ENCODE measurements at places on chromosomes 1 and 21.

GRCh38 chr1:108717774-108718316 lies 5.1 kb downstream of the FNDC7 start:
- DNase-seq, result no peak

DNA sequence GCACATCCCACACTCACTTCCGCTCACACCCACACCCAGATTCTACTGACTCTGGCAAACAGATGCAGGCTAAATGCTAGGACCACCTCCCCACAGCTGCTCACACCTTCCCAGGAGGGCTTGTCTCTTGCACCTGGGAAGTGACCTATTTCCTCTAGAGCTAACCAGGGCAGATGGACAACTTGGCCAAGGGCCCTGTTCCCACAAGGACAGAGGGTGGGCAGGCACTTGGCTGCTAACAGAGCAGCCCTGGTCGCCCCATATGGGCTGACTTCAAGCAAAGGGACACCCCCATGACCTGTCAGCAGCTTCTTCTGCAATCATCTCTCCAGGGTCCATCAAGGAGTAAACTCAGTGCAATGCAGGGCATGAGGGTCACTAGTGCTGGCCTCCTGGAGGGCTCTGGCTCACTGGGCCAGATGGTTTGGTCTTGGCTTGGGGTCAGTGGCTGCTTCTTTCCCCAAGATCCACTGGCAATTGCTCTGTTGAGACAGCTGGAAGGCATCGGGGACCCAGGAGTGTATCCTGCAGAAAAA lies 641.5 kb downstream of the PLPP3 start:
- DNase-seq, result no peak

DNA sequence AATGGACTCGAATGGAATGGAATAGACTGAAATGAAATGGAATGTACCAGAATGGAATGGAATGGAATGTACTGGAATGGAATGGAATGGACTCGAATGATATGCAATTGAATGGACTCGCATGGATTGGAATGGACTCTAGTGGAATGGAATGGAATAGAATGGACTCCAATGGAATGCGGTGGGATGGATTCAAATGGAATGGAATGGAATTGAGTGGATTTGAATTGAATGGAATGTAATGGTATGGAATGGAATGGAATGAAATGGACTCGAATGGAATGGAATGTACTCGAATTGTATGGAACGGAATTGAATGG lies 99.6 kb upstream of the FBXO28 start:
- DNase-seq, result no peak

DNA sequence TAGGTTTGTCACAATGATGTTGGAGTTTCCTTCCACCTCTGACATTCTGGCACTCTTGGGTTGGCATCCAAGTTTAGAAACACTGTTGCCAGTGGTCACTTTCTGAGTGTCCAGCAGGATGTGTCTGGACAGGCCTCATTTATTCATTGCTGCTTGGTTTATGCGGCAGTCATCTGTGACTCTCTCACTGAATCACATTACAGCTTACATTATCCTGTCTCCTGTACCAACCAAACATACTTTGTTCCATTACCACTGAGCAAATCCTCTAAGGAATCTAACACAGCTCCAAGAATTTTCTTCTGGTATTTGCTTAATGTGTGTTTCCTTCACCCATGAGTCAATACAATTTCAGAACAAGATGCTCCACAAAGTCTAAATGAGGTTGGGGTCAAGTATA lies 19.9 kb downstream of the SGIP1 start:
- DNase-seq, result peak; percentile 20

DNA sequence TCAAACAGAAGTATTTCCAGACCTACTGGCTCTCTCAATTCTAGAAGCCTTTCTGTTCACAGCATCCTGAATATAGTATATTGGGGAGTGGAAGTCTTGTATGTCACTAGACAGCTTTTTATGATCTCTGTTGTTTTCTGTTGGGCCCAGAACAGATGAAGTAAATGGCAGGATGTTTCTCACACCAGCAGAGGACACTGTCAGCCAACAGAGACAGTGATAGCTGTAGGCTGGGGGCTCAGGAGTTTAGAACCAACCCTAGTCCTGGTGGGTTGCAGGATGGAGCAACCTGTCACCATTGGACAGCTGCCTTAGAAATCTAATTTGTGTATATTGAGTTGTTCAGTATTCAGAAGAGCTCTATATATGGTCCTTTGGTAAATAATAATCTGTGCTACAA lies 16.9 kb downstream of the AGO1 start:
- DNase-seq, result no peak

GRCh38 chr1:40739455-40740008 lies 44.1 kb upstream of the KCNQ4 start:
- peak; percentile 9 for DNase-seq

GRCh38 chr1:42332877-42333276 lies 2.2 kb downstream of the FOXJ3 start:
- no peak for DNase-seq

DNA sequence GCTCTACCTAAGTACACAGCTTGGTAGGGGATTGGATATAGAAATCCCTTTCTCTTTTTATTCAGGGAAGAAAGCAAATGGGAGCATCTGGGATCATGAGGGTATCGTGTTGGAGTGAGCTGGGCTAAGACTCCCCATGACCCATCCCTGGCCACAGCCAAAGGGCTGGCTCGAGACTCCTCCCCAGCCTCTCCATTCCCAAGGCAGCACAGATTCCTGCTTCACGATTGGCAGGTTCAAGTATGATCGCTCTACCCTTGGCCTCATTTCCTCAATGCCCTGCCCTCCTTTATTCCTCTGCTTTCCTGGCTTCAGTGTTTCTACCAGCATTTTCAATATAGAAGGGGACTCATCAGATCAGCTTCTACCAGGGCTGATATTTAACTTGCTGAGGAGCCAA lies 89.7 kb downstream of the ATP1A1 start:
- no peak for DNase-seq

DNA sequence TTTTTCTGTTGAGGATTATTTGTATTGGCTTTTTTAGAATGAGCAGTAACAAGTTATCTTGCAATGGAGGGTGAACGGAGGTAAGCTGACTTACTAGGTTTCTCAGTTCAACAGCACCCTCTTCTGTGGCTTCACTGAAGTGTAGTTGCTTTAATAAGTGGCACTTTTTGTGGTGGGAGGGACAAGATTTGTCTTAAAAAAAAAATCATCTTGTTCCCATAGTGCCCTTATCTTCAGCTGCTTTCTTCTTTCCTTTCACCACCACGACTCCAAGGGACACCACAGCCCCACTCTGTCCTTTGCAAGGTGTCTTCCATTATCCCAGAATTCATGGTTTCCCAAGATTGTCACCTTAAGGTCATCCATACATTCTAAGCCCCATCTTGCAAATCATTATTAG lies 92.9 kb downstream of the PIGK start:
- peak; percentile 65 for DNase-seq

GRCh38 chr1:222644636-222644980 lies 26.7 kb downstream of the MIA3 start:
- DNase-seq, result no peak

- no peak for DNase-seq
Observed at GRCh38 chr1:109137958-109138357, 24.0 kb downstream of the ELAPOR1 start.

DNA sequence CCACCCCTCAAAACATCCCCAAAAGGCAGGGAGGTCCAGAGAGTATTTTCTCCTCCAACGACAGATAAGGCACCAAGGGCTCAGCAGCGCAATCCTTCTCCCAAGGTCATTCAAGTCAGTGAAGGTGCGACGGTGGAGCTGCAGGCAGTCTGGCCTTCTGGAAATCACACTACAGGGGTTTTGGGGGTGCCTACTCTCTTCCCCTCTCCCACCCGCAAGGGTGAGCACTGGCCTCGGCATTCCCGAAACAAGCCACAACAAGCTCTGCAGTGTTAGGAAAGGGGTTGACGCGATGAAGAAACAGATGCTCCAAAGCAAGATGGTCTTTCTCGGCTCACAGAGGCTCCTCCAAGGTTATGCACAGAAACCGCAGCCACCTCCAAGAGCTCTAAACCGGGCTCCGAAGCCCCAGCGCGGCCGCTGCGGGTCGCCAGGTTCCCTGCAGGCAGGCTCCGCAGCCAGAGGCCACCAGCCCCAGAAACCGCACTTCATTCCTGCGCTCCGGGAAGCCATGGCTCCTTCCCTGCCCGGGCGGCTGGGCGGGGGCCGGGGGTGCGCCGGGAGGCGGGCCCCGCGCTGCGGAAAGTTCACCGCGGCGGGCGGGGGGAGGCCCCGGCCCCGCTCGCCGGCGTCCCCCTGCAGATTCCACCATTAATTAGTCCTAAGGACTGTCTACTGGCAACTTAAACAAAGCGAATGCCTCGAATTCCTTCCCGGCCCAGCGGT lies 1.1 kb downstream of the LUZP1 start:
- peak; percentile 84 for DNase-seq

DNA sequence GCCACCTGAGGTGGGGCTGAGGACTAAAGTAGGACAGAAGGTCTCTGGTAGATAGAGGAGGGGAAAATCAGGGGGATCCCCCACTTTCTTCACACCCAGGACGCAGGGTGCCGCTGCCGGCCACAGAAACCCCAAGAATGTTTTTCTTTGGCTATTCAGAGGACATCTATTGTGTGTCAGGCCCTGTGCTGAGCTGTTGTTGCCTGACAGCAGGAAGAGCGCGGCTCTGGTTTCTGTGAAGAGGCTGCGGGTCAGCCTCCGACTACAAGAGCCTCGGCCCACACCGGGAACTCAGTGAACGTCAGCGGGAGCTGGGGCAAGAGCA lies 407 bp upstream of the PIGV start:
- DNase-seq, result peak; percentile 34

DNA sequence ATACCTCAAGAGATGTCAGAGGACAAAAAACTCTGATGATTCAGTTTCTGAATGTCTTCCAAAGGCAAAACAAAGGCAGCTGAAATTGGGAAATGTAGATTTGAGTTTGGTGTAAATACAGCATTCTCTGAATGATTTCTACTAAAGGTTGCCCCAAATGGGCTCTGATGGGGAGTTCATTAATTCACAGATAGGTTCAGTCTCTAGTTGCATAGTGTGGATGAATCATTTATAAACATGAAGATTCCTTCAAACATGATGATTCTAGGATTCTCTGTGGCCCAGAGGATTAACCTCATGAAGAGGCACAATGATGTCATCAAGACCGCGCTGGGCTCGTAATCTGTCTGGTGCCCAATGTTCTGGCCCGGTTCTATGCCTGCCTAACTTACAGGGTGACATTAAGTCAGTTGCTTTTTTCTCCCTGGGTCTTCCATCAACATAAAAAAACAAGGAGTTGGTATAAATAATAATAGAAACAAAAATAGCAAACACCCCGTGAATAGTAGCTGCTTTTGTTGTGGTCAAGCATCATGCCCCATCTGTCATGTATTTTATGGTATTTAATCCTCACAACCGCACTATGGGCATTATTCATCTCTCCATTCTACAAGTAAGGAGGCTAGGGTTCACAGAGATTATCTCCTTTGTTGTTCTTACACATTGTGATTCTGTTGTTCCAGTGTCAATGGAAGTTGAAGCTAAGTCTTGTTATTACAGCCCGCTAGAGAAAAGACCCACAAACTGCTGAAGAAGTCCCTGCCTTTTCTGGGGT lies 509.6 kb upstream of the USP24 start:
- DNase-seq, result peak; percentile 73

GRCh38 chr1:244046907-244047611 lies 4.0 kb upstream of the ZBTB18 start:
- DNase-seq, result no peak

DNA sequence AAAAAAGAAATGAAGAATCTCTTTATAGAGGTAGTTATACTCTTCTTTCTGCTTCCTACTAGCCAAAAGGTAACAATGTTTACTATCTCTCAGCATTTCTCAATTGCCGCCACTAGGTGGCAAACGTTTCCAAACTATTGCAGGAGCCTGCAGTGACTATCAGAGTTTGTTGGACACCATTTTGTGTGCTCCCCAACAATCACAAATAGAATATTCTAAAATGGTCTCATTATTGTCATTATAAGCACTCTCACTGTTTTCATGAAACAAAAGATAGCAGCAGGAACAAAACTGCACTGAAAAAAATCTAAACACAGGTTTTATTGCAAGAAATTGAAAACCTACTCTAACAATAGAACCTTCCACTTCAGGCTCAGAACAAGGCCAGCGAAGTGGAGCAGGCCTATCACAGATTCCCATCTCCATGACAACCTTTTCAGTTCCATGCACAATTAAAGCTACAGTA lies 83.9 kb upstream of the PLPPR4 start:
- DNase-seq, result peak; percentile 63

GRCh38 chr1:53277326-53277725 lies 39.0 kb upstream of the MAGOH start:
- DNase-seq, result no peak

DNA sequence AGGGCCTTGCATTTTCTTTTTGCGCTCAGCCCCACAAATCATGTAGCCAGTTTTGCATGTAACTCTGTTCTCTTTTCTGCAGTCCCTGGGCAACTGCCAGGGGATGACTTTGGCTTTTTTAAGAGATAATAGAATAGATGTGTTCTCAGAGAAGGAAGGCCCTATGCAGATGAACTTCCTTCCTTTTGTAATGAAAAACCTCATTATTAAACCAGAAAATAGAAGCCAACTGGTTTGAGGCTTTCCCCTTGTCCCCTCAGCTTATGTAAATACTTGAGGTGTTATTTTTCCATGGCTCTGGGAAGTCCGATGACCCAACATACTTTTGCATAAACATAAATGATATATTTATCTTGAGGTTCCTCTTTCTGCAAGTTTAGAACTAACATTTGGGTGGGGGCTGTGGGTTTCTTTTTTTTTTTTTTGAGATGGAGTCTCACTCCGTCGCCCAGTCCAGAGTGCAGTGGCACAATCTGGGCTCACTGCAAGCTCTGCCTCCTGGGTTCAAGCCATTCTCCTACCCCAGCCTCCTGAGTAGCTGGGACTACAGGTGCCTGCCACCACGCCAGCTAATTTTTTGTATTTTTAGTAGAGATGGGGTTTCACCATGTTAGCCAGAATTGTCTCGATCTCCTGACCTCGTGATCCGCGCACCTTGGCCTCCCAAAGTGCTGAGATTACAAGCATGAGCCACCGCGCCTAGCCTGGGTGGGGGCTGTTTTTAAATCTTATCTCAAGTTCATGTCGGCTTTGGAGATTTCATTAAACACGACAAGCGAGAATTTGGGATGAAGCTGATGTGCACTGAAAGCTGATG lies 14.4 kb upstream of the FCRL5 start:
- no peak for DNase-seq

DNA sequence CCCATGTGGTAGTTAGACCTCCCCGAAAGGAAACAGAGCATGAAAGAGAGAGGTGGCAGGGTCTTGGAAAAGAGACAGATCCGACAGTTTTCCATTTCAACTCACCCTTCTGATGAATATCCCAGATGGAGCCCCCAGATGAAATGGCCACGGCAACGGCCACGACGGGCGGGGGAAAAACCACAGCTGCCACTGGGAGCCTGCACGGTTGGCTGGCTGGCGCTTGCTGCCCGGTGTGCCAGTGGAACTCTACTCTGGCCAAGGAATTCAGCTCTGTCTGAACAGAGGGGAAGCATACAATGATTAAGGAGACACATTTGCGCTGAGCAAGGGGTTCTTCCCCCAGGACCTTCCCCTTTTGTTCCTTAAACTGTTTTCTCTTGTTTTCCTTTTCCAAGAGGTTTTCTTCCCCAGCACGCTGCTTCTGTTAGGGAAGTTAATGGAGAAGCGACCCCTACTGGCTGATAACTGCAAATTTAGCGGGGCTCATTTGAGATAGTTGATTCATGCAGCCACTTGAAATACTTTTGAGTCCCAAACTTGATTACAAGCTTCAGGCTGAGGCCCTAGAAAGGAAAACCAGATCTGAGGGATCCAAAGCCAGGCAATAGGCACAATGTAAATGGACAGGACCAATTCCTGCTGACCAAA lies 1122.5 kb downstream of the NCAM2 start:
- DNase-seq, result no peak

- DNase-seq, result no peak
Observed at GRCh38 chr1:186463511-186463910, 2.6 kb upstream of the PDC start.

All from AG20443 (cell line).